ENCODE measurements at places on chromosomes 2 and 18.

DNA sequence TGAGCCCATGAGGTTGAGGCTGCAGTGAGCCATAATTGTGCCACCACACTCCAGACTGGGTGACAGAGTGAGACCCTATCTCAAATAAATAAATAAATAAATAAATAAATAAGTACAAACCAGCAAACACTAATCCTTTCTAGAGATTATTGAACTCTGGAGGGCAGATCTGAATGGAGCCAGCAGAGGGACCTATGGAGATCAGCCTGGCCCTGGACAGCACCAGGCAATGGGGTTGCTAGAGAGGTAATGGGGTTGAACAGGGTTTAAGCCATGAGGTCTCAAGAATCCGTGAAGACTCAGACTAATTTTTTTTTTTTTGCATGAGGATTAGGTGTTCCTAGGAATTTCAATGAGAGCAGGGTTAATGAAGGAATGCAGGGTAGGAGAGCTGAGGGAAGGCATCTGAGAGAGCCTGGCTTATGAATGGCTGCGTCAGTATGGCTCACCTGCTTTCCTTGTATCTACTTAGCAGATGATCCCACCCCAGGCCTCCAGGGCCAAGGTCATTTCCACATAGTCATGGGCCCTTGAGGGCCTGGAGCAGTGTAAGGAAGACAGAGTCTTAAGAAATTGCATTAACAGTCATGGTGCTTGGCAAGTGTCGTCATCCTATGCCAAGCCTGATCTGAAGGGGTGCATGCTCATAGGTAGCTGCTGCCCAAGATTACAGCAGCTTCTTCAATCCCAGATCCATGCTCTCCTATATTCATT, 34.6 kb upstream of the IL37 start:
- DNase-seq, result no peak

GRCh38 chr2:43927442-43927841, 68.3 kb downstream of the LRPPRC start:
- DNase-seq, result no peak

DNA sequence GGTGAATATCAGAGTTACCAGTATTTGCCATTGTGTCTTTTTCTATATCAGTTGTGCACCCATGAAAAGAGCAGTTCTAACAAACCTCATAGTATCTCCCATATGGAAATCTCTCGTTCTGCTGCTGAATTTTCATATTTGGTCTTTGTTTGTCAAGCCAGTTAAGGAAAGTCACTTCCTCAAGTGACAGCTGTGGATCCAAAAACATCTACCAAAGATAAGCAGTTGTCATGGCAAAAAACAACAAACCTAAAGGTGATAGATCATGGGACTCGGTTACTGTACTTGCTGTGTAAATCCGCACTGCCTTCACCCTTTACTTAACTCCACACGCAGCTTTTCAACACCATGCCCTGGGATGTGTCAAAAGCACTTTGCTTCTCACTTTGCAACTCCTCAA, 17.3 kb downstream of the BMP10 start:
- DNase-seq, result no peak

GRCh38 chr2:43611987-43612894, 16.4 kb upstream of the THADA start:
- DNase-seq, result peak; percentile 76

- no peak for DNase-seq
Observed at GRCh38 chr2:10038716-10039115, 4.6 kb upstream of the KLF11 start.

- no peak for DNase-seq
Observed at GRCh38 chr18:60188958-60189357, 183.6 kb downstream of the MC4R start.

- no peak for DNase-seq
Observed at GRCh38 chr2:82230406-82230805, 1925.9 kb upstream of the LRRTM1 start.

GRCh38 chr2:219396863-219397457, 9.2 kb upstream of the DNPEP start:
- DNase-seq, result no peak

DNA sequence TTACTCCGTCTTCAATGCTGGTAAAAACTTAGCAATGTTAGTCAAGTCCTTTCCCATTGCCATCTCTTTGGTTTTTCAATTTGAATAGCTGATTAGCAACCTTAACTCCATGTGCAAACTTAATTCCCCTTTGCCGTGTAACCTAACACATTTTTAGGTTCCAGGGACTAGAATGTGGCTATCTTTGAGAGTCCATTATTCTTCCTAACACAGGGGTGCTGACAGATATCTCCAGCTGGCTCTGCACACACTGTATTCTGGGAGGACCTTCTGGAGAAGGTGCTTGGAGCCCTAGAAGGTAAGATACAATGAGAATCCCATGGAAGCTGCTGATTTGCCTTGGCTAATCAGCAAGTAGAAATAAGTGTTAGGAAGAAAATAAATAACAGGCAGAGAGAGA, 104.6 kb upstream of the STON1 start:
- DNase-seq, result no peak

GRCh38 chr18:23442958-23443357, 10.1 kb upstream of the RIOK3 start:
- DNase-seq, result no peak

GRCh38 chr2:54428108-54428831, 27.9 kb upstream of the SPTBN1 start:
- DNase-seq, result no peak

DNA sequence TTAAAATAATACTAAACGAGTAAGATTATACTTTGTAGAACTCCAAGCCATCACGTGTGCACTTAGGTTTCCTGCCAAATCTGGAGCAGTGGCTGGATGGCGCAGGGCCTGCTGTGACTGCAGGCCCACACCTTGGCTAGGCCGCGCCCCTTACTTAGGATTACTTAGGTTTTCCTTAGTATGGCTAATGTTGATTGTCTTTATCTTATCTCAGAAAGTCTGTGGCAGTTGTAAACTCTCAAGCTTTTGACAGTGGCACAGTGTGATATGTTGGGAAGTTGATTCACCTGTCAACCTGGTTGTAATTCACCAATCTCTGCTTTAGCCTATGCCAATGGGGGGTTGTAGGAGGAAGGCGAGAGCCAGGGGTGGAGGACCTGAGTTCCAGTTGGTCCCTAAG, 208.4 kb downstream of the ZNF407 start:
- DNase-seq, result no peak

- no peak for DNase-seq
Observed at GRCh38 chr2:138711812-138712211, 68.4 kb downstream of the NXPH2 start.

GRCh38 chr18:79608069-79608468, 71.5 kb upstream of the CTDP1 start:
- no peak for DNase-seq

- no peak for DNase-seq
Observed at GRCh38 chr2:5392658-5393057, 299.5 kb upstream of the SOX11 start.

Data from tibial artery (tissue), 4 donors.